ENCODE measurements at places on chromosomes 6 and 20.
A peak's percentile ranks its signal among the peaks of the same experiment; 100 is the strongest.

DNA sequence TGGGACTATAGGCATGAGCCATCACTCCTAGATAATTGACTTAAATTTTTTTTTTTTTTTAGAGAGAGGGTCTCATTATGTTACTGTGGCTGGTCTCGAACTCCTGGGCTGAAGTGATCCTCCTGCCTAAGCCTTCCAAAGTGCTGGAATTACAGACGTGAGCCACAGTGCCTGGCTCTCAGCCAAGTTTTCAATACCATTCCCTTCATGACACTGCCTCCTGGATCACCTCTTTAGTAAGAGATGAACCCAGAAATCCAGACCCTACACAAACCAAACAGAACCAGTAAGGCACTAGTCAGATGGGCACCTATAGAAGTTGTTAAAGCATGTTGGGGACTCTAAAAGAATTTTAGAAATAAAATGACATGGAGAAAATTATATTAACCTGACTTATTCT lies 18.3 kb upstream of the RIMS4 start:
- no peak for DNase-seq

DNA sequence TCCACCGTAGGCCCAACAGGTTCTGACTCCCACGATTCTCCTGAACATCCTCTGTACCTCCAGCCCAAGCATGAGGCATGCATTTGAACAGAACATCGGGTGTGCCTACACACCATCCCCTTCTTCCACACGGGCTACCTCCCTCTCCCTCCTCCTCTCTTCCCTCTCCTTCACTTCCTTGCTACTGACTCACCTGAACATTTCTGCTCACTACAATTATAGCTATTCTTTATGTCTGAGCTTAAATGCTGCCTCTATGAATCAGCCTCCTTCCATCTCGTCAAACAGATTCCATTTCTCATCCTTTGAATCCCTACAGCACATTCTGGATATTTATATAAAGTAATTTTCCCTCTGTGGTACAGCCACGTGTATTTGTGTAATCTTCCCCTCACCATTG lies 71.4 kb upstream of the MYLIP start:
- no peak for DNase-seq

DNA sequence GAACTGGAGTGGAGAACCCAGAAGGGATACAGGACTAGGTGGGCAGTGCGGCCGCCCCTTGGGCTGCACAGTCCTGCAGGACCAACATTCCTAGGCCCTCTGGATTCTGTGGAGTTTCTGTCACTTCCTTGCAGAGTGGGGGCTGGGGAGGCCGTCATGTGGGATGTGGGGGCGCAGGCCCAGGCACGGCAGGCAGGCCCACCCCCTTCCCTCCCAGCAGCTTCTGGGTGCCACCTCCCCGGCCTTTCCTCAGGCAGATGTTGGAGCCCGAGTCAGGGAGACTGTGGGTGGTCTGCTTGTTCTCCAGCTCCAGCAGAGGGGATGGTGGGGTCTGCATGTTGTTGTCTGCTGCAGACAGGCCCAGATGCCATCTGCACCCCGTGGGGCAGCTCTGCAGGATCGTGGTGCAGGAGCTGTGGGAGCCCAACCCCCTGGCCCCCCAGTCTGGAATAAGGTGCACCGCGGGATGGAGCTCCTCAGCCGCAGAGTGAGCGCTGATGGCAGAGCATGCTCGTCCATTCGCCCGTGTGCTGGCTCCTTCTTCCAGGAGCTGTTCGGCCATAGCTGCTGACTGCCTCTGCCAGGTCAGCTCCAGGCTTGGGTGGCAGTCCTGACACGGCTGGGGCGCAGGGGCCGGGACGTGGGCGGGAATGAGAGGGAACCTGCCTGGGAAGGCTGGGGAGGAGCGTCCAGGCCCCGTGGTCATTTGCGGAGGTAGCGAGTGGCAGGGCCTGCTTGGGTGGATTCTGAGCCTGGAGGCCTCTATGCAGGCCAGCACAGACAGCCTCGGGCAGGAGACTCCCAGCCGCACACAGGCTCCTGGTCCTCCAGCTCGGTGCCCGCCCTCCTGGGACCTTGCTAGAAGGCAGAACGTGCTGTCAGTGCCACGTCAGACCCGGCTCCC lies 18.1 kb downstream of the SLC17A9 start:
- DNase-seq, result no peak

GRCh38 chr6:165308926-165309731 lies at the start of gene C6orf118:
Gene C6orf118, minus strand, starts transcription at chr6:165309605. Its CDS starts 19 bp downstream, at chr6:165309586.
- no peak for DNase-seq

DNA sequence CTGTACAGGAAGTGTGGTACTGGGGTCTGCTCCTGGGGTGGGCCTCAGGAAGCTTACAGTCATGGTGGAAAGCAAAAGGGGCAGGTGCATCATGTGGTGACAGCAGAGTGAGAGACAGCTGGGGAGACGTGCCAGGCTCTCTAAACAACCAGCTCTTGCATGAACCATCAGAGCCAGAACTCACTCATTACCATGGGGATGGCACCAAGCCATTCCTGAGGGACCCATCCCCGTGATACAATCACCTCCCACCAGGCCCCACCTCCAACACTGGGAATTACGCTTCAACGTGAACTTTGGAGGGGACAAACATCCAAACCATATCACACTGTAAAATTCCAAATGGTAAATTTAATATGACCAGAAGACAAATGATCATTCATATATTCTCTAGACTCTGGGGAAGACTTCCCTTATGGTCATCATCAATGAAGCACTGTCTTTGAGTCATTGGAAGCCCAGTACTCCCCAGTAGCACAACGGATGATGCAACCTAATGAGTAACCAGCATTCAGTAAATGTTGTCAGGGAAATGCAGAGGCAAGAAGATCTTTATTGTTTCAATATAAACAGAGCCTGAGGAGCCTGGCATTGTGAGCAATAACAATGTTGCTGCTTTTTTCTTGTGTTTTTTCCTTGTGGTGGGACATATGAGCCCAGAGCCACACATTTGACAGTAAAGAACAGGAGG lies 48.2 kb upstream of the RALY start:
- no peak for DNase-seq

- DNase-seq, result no peak
Measured at GRCh38 chr6:1624058-1624850, 14.5 kb downstream of the FOXC1 start.

GRCh38 chr6:31901953-31902643 lies at the start of gene ZBTB12:
Gene ZBTB12, minus strand, starts transcription at chr6:31902086. Its CDS starts 781 bp downstream, at chr6:31901305.
- peak; percentile 67 for DNase-seq

- DNase-seq, result no peak
Measured at GRCh38 chr6:150144294-150144868, 1.5 kb downstream of the PPP1R14C start.

- no peak for DNase-seq
Measured at GRCh38 chr6:41984623-41985022, 43.0 kb upstream of the CCND3 start.

- no peak for DNase-seq
Measured at GRCh38 chr6:93423542-93423941, 4.2 kb upstream of the EPHA7 start.

DNA sequence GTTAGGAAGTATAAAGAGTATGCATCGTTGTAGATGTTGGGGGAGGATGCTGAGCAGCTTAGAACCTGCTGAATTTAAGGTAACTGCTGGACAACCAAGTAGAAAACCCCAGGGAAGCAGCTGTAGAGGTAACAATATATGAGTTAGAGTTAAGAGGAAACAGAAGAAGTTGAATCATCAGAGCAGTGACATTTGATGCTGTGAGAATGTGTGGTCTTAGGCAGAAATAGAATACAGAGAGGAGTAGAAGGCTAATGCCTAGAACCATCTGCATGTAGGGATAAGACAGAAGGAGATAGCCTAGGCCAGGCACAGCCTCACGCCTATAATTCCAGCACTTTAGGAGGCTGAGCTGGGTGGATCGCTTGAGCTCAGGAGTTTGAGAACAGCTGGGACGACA lies 22.6 kb upstream of the DYNLRB1 start:
- DNase-seq, result no peak

DNA sequence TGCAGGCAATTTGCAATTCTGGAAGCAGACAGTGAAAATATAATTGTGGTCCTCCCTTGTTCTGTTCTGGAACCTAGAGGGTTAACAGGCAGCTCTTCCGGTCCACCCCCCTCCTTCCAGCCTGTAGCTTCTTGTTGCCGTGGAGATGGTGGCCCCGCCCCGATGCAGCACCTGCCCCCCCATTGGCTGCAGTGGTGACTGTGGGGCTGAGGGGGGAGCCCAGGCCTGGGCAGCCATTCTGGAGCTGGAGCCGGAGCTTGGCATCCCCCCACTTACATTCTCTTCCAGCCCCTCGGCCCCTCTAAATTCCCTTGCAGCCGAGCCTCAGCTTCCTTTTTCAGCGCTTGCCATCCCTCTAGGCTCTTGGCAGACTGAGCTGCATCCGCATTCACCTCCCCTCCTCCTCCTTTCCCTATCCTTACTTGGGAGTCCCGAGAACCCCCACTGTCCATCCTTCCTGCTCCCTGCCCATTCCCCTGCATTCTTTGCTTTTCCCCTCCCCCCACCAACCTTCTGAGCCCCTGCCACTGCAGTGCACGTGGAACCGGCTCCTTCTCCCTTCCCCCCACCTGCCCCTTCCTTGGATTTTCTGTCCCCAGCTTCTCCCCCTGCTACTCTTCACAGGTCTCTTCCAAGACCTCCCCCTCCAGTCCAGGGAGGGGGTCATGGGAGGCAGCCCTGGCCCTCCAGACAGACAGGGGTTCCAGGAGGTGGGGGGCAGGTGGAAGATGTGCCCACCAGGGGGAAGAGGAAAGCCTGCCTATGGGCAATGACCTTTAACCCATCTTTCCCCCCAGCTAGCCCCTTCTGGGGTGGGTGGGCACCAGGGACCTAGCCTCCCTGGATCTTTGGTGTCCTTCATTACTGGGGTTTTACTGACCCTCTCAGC lies 11.4 kb downstream of the SYNGAP1 start:
- DNase-seq, result peak; percentile 72

DNA sequence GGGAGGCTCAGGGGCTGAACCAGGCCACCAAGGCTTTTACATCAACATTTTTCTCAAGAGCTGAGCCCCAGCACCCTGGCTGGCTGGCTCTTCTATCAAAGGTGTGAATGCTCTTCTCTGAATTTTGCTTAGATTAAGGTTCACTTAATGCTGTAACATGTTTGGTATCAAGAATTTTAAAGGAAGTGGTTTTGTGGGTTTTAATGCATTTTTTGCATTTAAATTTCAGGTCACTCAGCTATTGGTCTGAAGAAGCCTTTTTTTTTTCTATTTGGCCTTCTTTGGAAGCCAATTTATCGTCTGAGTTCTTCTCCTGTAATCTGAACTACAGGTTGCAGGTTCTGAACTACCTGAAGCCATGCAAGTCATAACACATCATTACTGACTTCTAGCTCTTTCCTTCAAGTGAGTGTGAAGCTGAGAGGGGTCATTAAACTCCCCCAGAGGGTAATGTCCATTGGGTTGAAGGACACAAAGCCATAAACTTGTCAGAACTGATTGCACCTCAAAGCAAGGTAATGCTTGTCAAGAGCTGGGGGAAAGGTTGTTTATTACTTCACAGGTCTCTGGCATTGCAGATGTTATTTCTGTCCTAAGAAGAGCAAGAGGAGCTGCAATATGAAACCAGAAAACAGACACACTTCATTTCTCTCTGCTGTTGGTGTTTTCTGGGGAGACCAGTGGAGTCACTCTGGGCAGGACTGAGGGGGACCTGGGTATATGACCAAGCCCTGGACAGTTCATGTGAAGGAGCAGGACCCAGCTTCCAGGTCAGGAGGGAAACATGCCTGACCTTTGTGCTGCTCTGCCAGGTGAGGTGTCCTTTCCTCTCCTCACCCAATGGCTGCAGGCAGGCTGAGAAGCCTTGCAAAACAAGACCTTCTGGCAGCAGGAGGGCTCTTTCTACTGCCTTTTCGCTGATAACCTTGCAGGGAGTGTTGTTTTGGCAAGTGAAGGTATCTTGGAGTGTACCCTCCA lies 26.1 kb upstream of the NEDD9 start:
- DNase-seq, result no peak

GRCh38 chr6:80003826-80004172 lies 650 bp upstream of the TTK start:
- no peak for DNase-seq

- peak; percentile 49 for DNase-seq
Measured at GRCh38 chr20:8131598-8132483, at the start of gene PLCB1. Gene PLCB1, plus strand, starts transcription at chr20:8132266. Its CDS starts 386 bp downstream, at chr20:8132652.

DNA sequence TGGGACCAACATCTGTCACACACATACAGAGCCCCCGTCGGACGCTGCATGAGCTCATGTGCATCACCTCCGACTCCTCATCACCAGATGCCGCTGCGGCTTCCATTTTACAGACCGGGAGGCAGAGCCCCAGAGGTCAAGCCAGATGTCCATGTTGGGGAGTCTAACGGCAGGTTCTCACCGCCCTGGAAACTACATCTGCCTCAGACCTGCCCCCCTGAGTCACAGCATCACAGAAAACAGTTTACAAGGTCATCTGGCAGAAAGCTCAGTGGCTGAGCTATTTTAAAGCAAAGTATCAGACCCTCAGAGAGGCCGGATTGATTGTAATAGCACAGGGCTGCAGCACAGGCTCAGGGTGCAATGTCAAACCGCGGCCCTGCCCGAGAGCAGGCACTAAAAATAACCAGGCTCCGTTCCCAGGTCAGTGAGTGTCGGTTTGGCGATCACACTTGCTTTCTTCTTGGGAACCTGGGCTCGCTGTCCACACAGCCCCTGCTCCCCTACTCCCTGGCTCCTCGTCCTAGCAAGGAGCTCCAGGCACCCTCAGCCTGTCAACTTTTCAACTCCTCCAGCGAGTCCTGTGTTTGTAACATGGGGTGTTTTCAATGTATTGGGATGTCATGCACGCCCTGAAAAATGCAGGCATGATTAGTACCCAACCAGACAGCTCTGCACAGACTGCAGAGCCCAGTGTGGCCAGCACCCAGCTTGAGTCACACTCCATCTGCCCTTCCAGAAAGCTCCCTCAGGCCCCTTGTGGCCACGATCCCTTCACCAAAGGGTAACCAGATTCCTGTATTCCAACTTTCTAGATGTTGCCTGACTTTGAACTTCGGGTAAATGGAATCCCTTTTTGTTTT lies 264.5 kb downstream of the CDH4 start:
- no peak for DNase-seq

GRCh38 chr6:100726666-100727065 lies 154.5 kb downstream of the ASCC3 start:
- DNase-seq, result no peak

GRCh38 chr20:24423390-24424313 lies 45.8 kb upstream of the SYNDIG1 start:
- no peak for DNase-seq

DNA sequence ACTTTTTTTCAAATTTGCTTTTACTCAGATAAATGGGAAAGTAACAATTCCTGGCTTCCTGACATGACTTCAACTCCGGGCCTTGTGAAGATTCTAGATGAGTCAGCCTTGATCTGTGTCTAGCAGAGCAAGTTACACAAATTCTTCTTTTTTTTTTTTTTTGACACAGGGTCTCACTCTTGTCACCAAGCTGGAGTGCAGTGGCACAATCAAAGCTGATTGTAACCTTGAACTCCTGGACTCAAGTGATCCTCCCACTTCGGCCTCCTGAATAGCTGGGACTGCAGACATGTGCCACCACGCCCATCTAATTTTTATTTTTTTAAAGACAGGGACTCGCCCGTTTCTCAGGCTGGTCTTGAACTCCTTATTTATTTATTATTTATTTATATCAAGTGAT lies 7.3 kb upstream of the ARHGAP18 start:
- DNase-seq, result no peak

GRCh38 chr6:127302728-127303660 lies 36.3 kb downstream of the RNF146 start:
- no peak for DNase-seq

Data from activated naive CD8-positive, alpha-beta T cell treated with anti-CD3 and anti-CD28 coated beads, Interleukin-2, amount 50 U/mL, for 16 hours (primary cell).